ENCODE measurements at places on chromosomes 7 and 10. TPM values are rescaled to one million over a fixed set of nuclear protein-coding genes. Genes with fewer than 3 reads are reported as not detected.
A peak's percentile ranks its signal among the peaks of the same experiment; 100 is the strongest.

DNA sequence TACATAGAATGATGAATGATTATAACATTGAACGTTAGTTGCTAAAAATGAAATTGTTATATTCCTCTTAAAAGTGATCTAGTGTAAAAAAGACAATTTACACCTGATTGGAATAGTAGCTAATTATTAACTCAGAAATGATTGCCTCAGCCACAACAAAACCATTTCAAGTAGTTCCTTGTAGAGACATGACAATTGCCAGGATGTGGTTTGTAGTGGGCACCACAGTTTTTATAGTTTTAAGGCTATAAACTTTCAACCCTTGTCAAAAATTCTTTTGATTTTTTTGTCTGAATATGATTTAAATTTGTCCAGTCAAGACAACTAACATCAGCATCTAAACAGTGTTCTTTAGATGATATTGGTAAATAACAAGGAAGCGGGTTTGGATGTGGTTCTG lies 145.2 kb downstream of the SUGCT start:
- no peaks in the 10 kb centered on the region for H3K27me3 ChIP-seq
- no peak overlapping the region for H3K27ac ChIP-seq
- H3K36me3 ChIP-seq, result peaks cover 5% of the 10 kb centered on the region
- DNase-seq, result no peak

- no peak for DNase-seq
- H3K4me1 ChIP-seq, result no peaks in the 10 kb centered on the region
- H3K27ac ChIP-seq, result no peak overlapping the region
- H3K27me3 ChIP-seq, result peaks cover 7% of the 10 kb centered on the region
Measured at GRCh38 chr10:28763471-28764170, 86.3 kb downstream of the BAMBI start.

DNA sequence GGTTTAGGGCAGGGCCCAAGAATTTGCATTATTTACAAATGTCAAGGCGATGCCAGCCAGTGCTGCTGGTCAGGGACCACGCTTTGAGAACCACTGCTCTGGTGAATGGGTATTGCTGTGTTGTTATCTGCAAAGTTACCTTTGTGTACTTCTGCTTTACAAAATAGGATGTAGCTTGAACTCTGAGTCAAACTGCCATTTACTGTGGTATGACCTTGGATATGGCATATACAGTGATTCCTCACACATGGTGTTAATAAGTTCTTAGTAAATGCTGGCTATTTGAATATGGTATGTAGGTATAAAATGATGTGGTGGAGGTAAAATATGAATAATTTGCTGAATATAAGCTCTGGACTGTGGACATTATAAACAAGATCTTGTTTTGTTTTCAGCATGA lies 148.9 kb downstream of the AUTS2 start:
- H3K36me3 ChIP-seq, result peaks cover 6% of the 10 kb centered on the region
- no peaks in the 10 kb centered on the region for H3K27me3 ChIP-seq
- H3K4me1 ChIP-seq, result no peaks in the 10 kb centered on the region
- no peak overlapping the region for H3K4me3 ChIP-seq
- H3K27ac ChIP-seq, result no peak overlapping the region
- DNase-seq, result no peak

Gene PTPN20
- not detected for total RNA-seq

Gene FANK1
- 0.83 TPM for total RNA-seq

DNA sequence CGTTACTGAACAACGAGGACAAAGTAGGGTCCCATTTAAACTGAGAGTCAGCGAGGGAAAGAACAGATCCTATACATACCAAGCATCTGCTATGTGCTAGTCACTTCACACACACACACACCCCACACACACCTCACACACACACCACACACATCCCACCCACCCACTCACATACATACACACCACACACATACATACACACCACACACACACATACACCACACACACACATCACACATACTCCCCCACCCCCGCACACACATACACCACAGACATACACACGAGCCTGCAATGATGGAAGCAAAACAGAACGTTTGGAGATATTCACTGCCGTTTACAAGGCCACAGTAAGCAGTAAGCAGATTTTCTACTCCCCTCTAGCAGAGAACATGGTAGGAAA lies 607 bp upstream of the GRB10 start:
- 0 out of 2 replicates have a peak, but pooled peaks cover 10% of the 10 kb centered on the region for H3K4me1 ChIP-seq
- DNase-seq, result no peak
- peaks cover 2% of the 10 kb centered on the region for H3K27me3 ChIP-seq
- H3K36me3 ChIP-seq, result no peaks in the 10 kb centered on the region
- no peak overlapping the region for H3K27ac ChIP-seq

DNA sequence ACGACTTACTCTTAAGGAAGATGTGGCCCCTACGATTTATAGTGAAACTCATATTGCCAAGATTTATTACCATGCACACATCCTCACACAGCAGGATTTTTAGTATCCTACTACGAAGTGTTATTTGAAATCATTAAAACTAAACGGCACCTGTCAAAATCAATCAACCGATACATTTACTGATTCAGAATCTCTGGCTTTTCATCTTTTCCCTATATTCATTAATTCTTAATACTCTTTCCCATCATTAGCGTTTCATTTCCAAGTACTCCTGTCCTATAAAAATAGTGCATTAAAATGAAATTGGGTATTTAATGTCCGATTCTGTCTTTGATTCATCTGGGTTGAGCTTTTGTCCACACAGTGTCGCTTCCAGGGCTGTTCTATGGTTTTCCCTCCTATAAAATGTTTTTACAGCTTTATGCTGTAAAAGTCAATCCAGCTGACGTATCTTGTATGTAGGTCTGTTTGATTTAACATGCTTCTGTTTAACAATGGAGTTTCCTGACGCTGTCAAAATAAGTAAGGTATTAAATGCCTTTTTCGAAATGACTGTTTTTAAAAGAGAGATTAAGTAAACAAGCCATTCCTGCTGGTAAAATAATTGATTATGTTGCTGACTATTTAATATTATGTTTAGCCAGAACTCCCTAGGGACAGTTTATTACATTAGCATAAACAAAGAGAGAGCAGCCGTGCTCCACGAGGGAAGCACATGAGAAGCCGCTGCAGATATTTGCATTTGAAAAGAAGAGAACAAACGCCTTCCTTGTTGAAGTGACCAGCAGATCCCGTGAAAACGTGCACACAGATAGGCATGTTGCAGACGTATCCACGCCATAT lies 22.3 kb upstream of the SFMBT2 start:
- H3K4me1 ChIP-seq, result no peaks in the 10 kb centered on the region
- H3K4me3 ChIP-seq, result no peak overlapping the region
- no peak overlapping the region for H3K27ac ChIP-seq
- H3K27me3 ChIP-seq, result no peaks in the 10 kb centered on the region
- DNase-seq, result no peak
- H3K36me3 ChIP-seq, result no peaks in the 10 kb centered on the region

GRCh38 chr10:36515319-36515718 lies 610.1 kb upstream of the ANKRD30A start:
- H3K4me3 ChIP-seq, result no peak overlapping the region
- H3K27ac ChIP-seq, result no peak overlapping the region
- H3K36me3 ChIP-seq, result peaks cover 5% of the 10 kb centered on the region
- no peaks in the 10 kb centered on the region for H3K4me1 ChIP-seq
- H3K27me3 ChIP-seq, result no peaks in the 10 kb centered on the region
- DNase-seq, result no peak

- no peaks in the 10 kb centered on the region for H3K36me3 ChIP-seq
- 0 out of 2 replicates have a peak, but pooled peaks cover 2% of the 10 kb centered on the region for H3K27me3 ChIP-seq
- no peaks in the 10 kb centered on the region for H3K4me1 ChIP-seq
- no peak for DNase-seq
- no peak overlapping the region for H3K4me3 ChIP-seq
Measured at GRCh38 chr10:10353326-10353868, 664.3 kb upstream of the CELF2 start.

GRCh38 chr7:82319674-82320118 lies 123.9 kb downstream of the CACNA2D1 start:
- H3K27ac ChIP-seq, result peak overlapping the region; percentile 85
- DNase-seq, result peak; percentile 80
- H3K27me3 ChIP-seq, result peaks cover 4% of the 10 kb centered on the region
- H3K4me3 ChIP-seq, result peak overlapping the region; percentile 67

DNA sequence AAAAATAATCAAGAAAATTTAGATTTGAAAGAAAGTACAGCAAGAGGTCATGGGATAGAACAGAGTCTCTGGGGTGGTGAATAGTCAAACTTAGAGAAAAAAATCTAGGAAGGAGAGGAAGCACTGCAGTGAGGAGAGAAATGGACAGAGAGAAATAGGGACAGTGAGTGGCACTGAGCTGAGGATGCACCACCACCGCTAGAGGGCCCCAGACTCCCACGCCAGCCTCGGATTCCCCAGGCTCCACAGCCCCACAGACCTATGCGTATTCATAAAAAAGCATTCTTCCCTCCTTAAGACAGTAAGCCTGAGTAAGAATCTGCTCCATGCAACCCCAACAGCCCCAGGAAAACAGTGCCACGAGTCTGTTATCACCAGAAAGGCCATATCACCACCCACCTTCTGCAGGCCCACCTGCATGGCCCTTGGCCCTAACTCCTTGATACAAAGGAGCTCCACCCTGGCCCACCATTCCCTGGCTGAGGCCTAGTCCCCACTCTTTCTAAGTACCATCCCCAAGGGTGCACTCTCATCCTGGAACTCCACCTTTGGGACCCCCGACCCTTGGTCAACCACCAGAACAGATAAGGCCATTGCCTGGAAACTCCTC lies 91.0 kb downstream of the ALOX5 start:
- no peak overlapping the region for H3K4me3 ChIP-seq
- H3K27ac ChIP-seq, result no peak overlapping the region
- H3K36me3 ChIP-seq, result no peaks in the 10 kb centered on the region

Gene PTCD1
- 5.1 TPM for total RNA-seq

Gene ZC3HAV1L
- 11.6 TPM for total RNA-seq

GRCh38 chr10:109178591-109178990 lies 744.7 kb downstream of the XPNPEP1 start:
- no peaks in the 10 kb centered on the region for H3K27me3 ChIP-seq
- no peak overlapping the region for H3K27ac ChIP-seq
- peaks cover 9% of the 10 kb centered on the region for H3K36me3 ChIP-seq
- H3K4me3 ChIP-seq, result no peak overlapping the region

Gene SYT15
- 0.68 TPM for total RNA-seq

- no peaks in the 10 kb centered on the region for H3K27me3 ChIP-seq
- peaks cover 5% of the 10 kb centered on the region for H3K36me3 ChIP-seq
- no peak overlapping the region for H3K4me3 ChIP-seq
- H3K4me1 ChIP-seq, result no peaks in the 10 kb centered on the region
Measured at GRCh38 chr10:91251430-91252056, 31.1 kb downstream of the PCGF5 start.

GRCh38 chr7:66088861-66089838 lies 13.5 kb downstream of the ASL start:
- H3K4me1 ChIP-seq, result no peaks in the 10 kb centered on the region
- peaks cover 2% of the 10 kb centered on the region for H3K27me3 ChIP-seq
- H3K4me3 ChIP-seq, result no peak overlapping the region

GRCh38 chr7:44630792-44631457 lies 24.5 kb downstream of the OGDH start:
- H3K4me1 ChIP-seq, result peaks cover 42% of the 10 kb centered on the region
- no peak overlapping the region for H3K4me3 ChIP-seq
- peaks cover 11% of the 10 kb centered on the region for H3K36me3 ChIP-seq
- H3K27me3 ChIP-seq, result peaks cover 2% of the 10 kb centered on the region
- DNase-seq, result no peak
- H3K27ac ChIP-seq, result no peak overlapping the region

- DNase-seq, result no peak
- no peak overlapping the region for H3K27ac ChIP-seq
- no peaks in the 10 kb centered on the region for H3K36me3 ChIP-seq
- no peaks in the 10 kb centered on the region for H3K4me1 ChIP-seq
- peaks cover 3% of the 10 kb centered on the region for H3K27me3 ChIP-seq
Measured at GRCh38 chr7:3083350-3083749, 39.7 kb upstream of the CARD11 start.

Gene FAM53B
- 9.8 TPM for total RNA-seq

DNA sequence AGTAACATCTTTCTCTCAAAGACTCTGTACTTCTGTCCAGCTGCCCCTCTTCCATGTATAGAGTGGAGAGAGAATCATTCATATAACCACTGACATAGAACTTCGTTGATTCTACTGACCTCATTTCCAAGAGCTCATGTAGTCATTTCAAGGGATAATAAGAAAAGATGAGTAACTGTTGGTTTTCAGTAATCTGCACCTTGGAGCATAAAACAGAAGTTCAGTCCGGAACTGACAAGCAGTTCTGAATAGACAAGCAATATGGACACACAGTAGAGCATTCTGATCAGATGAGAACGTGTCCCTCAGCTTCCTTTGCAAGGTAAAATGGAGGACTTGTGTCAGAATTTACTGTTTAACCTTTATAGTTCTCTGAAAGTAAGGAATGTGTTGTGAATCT lies 847.1 kb downstream of the REEP3 start:
- no peaks in the 10 kb centered on the region for H3K27me3 ChIP-seq
- no peak for DNase-seq
- no peaks in the 10 kb centered on the region for H3K4me1 ChIP-seq
- H3K36me3 ChIP-seq, result no peaks in the 10 kb centered on the region
- H3K27ac ChIP-seq, result no peak overlapping the region
- H3K4me3 ChIP-seq, result no peak overlapping the region

- H3K36me3 ChIP-seq, result no peaks in the 10 kb centered on the region
- peaks cover 1% of the 10 kb centered on the region for H3K27me3 ChIP-seq
- no peak overlapping the region for H3K4me3 ChIP-seq
- peaks cover 36% of the 10 kb centered on the region for H3K4me1 ChIP-seq
- no peak for DNase-seq
- peak overlapping the region; percentile 72 for H3K27ac ChIP-seq
Measured at GRCh38 chr10:77899690-77900089, 26.9 kb downstream of the DLG5 start.

Gene ODAD2
- 13.0 TPM for total RNA-seq

Gene ALOX5
- not detected for total RNA-seq

DNA sequence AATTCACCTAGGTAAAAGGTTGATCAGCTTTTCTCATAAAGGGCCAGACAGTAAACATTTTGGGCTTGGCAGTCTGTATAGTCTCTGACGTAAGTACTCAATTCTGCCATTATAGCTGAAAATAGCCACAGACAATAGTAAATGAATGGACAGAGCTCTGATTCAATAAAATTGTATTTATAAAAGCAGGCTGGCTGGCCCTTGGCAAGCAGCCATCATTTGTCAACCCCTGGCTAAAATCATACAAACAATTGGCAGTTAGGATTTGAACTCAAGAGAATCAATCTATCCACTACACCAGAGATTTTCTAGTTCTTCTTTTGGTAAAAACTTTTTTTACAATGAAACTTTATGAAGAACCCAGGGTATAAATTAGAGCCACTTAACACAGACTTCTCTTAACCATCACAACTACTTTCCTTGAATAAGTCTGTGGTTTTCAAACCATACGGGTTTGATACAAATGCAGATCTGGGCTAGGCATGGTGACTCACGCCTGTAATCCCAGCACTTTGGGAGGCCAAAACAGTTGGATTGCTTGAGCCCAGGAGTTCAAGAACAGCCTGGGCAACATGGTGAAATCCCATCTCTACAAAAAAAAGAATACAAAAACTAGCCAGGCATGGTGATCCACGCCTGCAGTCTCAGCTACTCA lies 124.5 kb downstream of the SLC16A9 start:
- H3K27me3 ChIP-seq, result no peaks in the 10 kb centered on the region
- H3K36me3 ChIP-seq, result no peaks in the 10 kb centered on the region
- no peak for DNase-seq
- no peak overlapping the region for H3K4me3 ChIP-seq
- no peaks in the 10 kb centered on the region for H3K4me1 ChIP-seq
- no peak overlapping the region for H3K27ac ChIP-seq

Gene EVX1
- total RNA-seq, result not detected

Measured in HFFc6 (cell line).